ENCODE measurements at places on chromosomes 4 and X. TPM values are rescaled to one million over a fixed set of nuclear protein-coding genes. Genes with fewer than 3 reads are reported as not detected.

Gene PRKG2
- total RNA-seq, result 1.1 TPM

Gene ADD1
- total RNA-seq, result 193 TPM

Gene AFM
- not detected for total RNA-seq

Gene TMEM47
- 52.1 TPM for total RNA-seq

Gene ARHGAP10
- total RNA-seq, result 9.0 TPM

Gene DAPP1
- total RNA-seq, result 0.76 TPM

Gene SLC10A4
- total RNA-seq, result 1.2 TPM

Gene ZAR1
- not detected for total RNA-seq

Gene BST1
- total RNA-seq, result 3.0 TPM

Gene CT55
- not detected for total RNA-seq

Gene RELL1
- 46.7 TPM for total RNA-seq
